T-helper 2 cell (primary cell): ENCODE measurements at places on chromosomes 2 and 18.

DNA sequence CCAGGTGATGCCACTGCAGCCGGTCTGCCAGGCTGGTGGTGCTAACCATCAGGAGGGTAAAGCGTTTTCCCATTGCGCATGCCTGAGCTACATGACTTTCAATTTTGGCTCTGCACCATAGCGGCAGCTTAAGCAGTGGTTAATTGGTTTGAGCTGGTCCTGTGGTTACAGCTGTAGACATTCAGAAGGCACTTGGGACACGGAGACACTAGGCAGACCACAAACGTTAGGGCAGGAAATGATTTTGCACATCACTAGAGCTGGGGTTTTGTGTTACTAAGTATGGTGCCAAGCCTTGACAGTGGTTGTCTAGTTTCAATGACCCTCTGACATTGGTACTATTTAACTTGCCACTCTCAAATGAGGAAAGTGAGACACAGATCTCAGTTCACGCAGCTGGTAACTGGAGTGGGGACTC, 28.9 kb upstream of the CNOT11 start:
- DNase-seq, result peak; percentile 65

DNA sequence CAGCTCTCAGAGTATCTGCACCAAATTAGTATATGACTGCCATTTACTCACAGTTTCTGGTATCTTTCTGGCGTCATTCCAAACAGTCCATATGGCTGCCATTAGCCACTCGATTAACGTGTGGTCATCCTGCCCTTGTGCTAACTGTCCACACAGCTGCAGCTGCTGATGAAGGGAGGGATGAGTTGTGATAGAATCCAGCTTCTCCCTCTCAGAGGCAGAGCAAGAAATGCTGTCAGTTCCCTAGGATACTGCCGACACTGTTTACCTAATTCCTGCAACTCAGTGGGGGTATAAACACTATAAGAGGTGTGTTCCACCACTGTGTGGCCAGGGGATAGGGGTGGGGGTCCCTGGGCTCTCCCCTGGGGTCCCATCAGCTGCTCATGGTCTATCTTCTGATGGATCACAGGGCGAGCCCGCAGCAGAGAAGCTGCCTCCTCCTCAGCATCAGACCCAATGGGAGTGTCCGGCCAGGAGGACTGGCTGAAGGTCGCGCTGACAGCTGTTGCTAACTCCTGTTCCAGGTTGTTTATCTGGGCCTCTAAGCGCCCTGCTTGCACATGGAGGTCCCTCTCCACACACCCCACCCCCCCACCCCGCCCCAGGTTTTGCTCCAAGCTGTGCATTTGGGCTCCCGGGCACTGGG, 17.3 kb upstream of the KLHL23 start:
- no peak for DNase-seq

DNA sequence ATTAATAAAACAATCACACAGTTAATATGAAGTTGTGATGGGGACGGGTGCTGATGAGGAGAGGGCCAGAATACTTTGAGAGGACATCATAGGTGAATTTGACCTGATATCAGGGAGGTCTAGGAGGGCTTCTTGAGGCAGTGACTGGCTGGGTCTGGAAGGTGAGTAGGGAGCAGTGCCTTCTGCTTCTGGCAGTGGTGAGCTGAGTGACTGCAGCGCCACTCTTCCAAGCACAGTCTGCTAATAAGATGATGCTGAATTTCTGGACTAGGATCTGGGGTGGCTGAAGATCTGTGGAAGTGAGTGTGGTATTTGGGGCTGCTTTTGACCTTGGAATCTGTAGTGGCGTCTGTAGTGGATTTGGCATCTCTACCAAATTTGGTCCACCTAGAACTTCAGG, 5.5 kb downstream of the DGKD start:
- no peak for DNase-seq

DNA sequence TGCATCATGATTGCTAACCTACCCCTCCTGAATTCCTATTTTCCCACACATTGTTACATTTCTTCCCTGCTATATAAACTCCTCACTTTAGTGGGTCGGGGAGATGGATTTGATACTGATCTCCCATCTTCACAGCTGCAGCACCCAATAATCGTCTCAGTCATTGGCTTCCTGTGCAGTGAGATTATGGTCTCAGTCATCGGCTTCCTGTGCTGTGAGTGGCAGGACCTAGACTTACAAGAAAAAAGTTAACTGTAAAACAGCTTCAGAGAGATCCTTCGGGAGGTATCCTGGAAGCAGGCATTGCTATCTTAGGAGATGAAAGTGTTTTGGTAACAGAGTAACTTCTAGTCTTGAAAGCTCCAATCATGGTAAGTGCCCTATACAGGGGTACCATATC, 3.4 kb upstream of the ZNF892 start:
- DNase-seq, result no peak

DNA sequence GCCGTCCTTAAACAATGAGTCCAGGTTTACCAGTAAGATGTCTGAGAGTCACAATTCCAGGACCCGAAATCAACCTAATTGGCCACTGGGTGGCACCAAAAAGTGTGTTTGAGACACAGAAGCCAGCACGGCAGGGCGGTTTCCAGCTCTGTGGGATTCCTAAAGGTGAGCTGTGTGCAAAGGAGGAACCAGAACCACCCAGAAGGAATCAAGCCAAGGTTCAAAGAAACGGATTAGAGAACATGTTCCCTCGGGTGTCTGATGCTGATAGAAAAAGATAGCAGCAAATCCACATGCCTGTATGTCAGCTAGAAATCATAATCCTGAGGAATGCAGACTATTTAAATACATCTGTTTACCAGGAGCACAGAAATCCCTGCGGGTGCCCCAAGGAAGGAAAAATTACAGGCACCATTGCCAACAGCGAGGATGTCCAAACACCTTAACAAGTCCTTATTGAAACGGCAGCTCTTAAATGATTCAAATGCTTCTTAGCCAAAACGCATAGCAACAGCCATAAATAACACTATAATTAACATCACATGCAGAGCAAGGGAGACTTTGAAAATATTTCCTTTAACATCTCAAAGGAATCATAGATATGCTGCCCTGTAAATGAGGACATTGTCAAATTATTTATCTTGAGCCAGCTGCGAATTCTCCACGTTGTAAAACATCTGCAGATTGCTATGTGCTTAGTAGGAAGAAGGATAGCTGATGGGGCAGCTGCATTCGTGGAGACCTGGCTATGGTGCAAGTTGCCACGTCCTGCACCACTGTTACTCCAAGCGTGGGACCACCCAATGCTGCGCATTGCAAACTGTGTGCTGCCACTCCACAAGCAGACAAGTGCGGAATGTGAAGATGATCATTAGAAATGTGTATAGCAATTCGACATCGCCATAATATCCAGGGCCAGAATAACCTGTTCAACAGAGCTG, 318.7 kb upstream of the NCKAP5 start:
- peak; percentile 25 for DNase-seq

GRCh38 chr2:37306024-37306423, 18.6 kb downstream of the PRKD3 start:
- DNase-seq, result no peak

- no peak for DNase-seq
These were observed 371.9 kb upstream of the KCNH7 start for GRCh38 chr2:163210430-163210918.

- DNase-seq, result no peak
These were observed 20.8 kb downstream of the PTPN18 start for GRCh38 chr2:130376433-130377293.

DNA sequence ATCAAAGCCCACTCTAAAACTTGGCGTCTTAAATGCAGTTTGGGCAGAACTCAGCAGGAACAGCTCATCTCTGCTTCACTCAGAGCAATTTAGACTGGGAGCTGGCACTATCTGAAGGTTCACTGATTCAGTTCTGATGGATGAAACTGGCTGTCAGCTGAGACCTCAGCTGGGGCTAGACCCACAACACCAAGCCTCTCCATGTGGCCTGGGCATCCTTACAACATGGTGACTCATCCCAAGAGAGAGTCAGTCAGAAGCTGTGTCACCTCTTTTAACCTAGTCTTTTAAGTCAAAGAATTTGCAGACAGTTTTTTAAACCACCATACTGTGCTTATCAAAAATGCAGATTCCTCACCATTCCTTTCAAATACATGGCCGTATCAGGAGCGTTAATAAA, 62.6 kb upstream of the ZNF397 start:
- DNase-seq, result no peak

DNA sequence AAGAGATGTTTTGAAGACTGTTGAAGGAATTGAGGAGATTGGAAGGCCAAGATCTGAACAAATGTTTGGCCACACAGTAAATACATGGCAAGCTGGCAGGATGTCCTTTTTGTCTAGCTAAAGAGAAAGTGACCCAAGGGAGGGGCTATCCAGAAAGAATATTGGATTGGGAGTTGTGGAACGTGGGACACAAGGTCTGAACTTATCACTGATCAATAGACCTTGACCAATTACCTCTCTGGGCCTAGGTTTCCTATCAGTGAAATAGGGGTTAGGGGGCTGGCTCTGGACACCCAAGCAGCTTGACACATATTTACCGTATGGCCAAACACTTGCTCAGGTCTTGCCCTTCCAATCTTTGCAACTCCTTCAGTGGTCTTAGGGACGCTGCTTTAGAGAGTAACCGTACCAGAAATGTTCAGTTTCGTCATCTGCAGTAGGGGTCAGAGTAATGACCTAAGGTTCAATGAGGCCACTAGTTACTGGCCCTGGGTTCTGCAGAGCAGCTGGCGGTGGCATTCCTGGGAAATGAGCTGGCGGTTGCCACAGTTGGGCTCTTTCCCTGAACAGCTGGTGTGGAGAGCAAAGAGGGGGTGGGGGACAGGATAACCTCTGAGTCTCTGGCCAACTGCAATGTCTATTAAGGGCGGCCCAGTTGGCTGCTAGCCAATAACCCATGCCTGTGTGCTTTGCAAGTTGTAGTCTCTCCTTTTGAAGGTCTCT, 70.1 kb upstream of the STPG4 start:
- no peak for DNase-seq

- DNase-seq, result no peak
These were observed 93.4 kb upstream of the MSH2 start for GRCh38 chr2:47309472-47309951.

DNA sequence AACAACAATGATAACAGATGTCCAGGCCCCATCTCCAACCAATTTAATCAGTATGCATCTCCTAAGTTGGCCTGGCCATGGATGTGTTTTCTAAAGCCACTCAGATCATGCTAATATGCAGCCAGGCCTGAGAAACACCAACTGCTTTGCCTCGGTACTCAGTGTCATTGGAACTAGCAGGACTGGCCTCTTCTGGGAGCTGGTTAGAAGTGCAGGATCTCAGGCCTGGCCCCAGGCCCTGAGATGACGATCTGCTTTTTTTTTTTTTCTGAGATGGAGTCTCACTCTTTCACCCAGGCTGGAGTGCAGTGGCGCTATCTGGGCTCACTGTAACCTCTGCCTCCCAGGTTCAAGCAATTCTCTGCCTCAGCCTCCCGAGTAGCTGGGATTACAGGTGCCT, 69.1 kb downstream of the IRS1 start:
- DNase-seq, result no peak

- peak; percentile 4 for DNase-seq
These were observed 2.7 kb downstream of the CDH7 start for GRCh38 chr18:65753520-65753919.

- DNase-seq, result no peak
These were observed 43.4 kb upstream of the ANKRD62 start for GRCh38 chr18:12049978-12050811.

DNA sequence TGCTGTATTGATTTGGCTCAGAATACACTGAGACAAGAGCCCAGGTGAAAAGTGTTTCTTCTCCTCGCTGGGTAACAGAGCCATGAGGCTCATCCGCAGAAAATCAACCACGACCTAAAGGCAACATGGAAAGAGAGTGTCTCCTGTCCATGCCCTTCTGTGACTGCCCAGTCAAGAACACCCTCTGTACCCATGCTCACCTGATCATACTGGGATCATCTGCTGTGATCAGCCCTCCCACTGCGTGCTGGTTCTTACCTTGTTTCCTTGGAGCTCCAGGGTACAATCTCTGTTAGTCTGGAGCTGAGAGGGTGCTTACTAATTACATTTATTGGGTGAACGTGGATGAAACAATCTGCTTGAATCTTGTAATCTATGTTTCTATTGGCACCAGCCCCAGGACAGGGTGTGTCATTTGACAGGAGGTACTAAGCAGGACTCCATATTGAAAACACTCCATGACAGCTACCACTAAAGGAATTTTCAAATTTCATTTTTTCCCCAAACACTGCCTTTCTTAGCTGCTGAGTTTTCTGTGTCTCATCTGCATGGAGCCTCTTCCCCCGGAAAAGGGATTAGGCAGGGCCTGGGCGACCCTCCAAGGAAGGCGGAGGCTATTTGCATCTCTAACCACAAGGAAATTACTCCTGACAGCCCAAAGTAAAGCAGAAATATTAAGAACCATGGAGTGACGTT, 39.7 kb upstream of the GRP start:
- no peak for DNase-seq

DNA sequence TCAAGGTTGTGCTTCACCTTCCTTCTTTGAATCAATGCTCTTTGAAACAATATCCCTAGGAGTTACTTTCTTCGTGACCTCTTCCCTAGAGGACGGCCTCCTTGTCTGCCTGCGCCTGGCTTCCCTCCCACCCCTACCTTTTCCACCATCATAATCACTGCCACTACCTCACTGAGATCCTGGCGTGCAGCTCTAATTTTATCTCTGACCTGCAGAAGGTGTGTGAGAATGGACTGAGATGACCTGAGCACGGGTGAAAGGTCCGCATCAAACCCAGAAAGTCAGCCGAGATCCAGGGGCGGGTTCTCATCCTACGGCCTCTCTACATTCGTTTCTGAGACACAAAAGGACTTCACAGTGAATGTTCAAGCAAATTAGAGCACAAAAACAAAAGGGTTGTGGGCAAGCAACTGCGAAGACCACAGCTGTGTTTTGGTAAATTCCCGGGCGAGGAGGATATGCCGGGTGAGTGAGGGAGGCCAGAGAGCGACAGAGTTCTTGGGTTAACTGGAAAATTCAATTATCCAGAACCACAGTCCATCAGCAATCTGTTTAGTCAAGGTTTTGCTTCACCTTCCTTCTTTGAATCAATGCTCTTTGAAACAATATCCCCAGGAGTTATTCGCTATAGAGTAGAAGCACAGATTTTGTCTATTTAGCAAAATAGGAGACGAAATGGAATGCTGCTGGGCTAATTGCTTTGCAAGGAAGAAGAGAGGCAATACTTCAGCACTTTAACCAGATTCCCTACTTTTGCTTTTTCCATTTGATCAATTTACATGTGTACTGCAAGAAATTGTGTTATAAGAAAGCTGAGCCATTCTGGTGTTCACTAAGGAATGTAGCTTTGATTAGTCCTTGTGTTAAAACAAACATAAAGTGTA, 212.6 kb downstream of the ACKR3 start:
- no peak for DNase-seq
